ENCODE measurements at places on chromosomes 7 and 10.
A peak's percentile ranks its signal among the peaks of the same experiment; 100 is the strongest.

- peak; percentile 39 for DNase-seq
Observed at GRCh38 chr7:143299840-143300239, 11.7 kb downstream of the CASP2 start.

DNA sequence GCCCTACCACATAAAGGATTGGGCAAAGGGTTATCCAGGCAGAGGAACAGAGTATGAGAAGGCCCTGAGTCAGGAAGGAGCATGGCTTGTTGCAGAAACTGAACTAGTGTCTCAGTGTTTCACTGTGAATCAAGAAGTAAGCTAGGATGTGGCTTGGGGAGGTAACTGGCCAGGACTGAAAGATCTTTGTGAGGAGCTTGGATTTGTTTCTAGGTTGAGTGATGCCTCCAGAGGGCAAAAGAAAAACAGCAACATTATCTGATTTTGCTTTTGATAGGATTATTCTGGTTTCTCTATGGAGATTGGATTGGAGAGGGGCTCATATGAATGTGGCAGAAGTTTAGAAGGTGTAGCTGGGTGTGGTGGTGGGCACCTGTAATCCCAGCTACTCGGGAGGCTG lies 137.9 kb upstream of the HDAC9 start:
- DNase-seq = peak; percentile 25

DNA sequence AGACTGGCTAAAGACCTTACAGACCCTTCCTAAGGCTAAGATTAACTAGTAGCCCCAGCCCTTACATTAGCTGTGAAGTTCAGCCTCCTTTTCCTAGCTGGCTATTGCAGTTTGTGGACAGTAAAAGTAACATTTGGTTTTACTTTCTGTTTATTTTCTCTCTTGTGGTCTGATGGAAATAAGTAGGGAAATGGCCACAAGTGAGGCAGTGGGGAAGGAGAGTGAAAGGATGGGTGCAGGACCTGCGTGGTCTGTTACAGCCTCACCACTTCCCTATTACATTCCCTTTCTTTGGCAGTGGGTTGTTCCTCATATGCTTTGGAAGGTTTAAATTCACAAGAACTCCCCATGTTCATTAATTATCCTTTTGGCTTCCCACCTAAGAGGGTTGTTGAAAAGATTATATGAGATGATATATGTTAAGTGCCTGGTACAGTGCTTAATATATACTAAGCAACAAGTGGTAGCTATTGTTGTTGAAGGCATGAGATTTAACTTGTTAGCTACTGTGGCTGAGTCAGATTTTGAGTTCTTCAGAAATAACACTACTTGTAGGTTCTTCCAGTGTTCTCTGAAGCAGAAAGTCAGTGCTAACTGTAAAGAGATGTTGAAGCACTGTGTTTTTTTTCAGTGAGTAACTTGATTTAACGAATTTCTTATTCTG lies 181.7 kb downstream of the ST7 start:
- DNase-seq = no peak

DNA sequence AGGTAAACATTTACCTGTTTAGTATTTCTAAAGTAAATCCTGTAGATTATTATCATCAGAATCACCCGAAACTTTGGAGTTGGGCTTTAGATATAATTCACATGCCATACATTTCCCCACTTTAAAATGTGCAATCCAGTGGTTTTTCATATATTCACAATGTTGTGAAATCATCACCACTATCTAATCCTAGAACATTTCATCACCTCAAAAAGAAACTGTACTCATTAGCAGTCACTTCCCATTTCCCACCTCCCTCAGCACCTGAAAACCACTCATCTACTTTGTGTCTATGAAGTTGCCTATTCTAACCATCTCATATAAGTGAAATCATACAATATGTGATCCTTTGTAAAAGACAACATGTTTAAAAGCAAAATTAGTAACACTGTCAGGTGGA lies 182.6 kb downstream of the FZD1 start:
- DNase-seq = no peak

DNA sequence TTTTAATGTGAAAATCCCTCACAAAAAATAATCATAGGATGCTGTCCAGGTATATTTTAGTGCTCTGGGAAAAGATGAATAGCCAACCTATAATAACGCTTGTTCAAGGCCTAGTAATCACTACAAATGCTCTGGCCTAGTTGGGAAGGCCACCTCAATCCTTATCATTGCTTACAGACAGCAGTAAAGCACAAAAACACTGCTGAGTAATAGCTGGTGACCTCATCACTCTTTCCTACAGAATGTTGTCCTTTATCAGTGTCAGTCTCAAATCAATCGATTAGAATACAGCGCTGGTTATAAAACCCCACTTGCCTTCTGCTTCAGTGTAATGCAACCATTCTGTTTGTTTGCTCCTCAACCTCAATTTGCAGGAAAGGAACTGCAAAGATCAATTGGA lies 72.6 kb upstream of the STEAP1 start:
- no peak for DNase-seq

- no peak for DNase-seq
Observed at GRCh38 chr10:71266147-71266917, 52.7 kb upstream of the SLC29A3 start.

- no peak for DNase-seq
Observed at GRCh38 chr7:121499624-121500023, 103.5 kb upstream of the FAM3C start.

DNA sequence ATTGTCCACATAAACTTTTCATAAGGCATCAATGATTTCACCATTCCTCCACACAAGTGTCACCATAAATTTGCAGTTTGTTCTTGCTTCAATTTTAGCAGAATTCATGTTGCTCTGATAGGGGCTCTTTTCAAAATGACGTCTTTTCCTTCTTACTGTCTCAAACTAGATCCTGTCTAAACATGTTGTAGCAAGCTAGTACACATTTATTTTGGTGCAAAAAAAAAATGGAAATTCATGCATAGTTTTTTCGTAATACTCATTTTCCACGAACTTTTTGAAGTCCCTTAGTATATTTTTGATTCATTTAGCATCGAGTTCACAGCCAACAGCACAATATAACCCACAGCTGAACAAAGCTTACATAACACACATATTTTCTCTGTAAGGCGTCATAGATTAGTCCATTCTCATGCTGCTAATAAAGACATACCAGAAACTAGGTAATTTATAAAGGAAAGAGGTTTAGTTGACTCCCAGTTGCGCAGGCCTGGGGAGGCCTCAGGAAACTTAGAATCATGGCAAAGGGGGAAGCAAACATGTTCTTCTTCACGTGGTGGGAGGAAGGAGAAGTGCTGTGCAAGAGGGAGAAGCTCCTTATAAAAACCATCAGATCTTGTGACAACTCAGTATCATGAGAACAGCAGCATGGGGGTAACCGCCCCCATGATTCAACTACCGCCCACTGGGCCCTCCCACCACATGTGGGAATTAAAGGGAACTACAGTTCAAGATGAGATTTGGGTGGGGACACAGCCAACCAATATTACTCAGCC lies 301.5 kb downstream of the CCDC3 start:
- no peak for DNase-seq

DNA sequence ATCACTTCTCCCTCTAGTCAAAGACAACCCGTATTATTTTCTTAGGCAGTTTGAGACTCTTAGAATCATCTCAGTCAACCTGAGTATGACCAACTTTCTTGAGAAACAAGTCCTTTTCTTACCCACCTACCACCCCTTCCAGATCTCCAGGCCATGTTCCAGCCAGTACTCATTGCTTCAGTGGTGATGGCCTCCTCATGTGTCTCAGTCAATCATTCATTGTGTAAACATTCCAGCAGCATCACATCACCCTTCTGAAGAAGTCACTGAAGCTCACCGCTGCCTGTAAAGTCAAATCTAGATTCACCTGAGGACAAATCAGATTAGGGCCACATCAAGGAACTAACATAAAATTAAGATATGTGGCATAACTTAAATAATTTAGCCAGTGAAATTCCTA lies 467.2 kb upstream of the NRP1 start:
- DNase-seq = no peak

- DNase-seq = no peak
Observed at GRCh38 chr7:87216701-87217508, 2.6 kb downstream of the TMEM243 start.

GRCh38 chr10:16891375-16892313 lies 74.4 kb upstream of the RSU1 start:
- no peak for DNase-seq

GRCh38 chr10:49759787-49760551 lies 2.2 kb downstream of the OGDHL start:
- DNase-seq = no peak

DNA sequence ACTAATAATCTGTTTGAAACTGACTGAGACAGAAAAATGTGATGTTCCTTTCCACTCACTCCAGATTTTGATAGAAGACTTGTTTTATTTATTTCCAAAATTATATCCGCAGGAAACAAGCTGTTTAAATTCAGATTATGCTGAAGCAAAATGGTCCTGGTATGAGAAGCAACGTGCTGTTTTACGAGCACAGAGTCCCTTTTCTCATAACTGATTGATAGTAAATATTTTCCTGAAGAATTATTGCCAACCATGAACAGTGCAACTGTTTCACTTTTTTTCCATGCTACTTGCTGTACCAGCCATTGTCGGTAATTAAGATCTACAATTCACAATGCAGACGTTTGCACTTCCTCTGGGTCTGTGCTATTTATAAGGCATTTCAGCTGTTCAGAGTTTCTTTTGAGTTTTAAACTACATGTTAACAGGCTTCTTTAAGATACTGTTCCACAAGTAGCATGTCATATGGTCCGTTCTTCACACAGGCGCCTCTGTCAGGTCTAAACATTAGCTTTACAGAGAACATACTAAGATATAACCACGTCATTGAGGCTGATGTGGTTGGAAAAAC lies 103.8 kb downstream of the POLL start:
- no peak for DNase-seq

DNA sequence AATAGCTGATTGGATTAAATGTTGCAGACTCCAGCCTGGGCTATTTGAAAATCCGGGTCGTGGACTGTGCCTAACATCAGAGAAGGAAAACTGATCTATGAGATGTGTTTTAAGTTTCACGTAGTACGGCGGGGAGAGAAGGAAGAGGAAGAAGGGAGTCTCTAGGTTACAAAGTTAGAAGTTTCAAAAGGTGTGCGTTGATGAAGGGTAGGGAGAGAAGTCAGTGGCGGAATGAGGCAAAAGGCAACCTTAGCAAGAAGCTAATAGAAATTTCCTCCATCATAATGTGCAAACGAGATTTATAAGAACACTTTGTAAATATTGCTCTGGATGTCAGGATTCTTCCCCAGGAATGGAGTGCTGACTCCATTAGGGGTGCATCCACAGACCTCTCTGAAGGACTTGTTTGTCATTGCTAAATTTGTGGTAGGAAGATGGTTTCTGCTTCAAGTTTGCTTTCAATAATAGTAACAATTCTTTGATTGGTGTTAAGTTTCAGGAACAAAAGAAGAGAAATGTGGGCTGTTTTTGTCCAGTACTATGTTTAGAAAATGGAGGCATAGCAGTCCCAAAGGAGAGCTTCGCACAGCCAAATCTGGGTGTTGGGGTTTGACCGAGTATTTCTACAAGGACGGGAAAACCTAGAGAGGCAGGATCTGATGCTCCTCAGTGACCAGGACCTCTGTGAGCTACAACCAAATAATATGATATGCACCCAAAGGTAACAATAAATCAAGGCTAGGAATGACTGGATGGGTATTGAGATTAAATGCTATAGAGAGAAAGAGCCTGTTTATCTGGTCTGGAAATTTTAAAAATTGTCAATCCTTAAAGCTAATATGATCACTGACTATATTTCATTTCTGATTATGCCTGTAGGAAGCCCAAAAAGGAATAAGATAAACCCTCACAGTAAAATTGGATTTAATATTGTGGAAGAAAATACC lies 8.2 kb downstream of the TWIST1 start:
- DNase-seq = no peak

DNA sequence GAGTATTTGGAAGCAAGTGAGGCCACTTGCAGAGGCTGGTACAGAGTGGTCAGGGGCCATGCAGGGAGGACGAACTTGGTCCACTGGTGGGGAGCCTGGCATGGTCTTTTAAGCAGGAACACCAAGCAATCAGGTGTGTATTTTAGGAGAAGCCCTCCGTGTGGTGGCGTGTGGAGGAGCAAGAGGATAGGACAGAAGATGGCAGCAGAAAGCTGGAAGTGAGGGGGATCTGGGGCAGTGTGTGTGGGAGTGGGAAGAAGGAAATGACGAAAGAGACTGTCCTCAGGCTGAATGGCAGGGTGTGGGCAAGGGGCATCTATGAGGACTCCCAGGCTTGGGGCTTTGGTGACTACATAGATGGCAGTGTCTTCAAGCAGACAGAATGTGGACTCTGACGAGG lies 51.2 kb downstream of the TEX36 start:
- no peak for DNase-seq

- DNase-seq = no peak
Observed at GRCh38 chr10:79391231-79392019, 44.2 kb downstream of the PPIF start.

GRCh38 chr10:21015851-21016250 lies 118.7 kb upstream of the NEBL start:
- DNase-seq = no peak

DNA sequence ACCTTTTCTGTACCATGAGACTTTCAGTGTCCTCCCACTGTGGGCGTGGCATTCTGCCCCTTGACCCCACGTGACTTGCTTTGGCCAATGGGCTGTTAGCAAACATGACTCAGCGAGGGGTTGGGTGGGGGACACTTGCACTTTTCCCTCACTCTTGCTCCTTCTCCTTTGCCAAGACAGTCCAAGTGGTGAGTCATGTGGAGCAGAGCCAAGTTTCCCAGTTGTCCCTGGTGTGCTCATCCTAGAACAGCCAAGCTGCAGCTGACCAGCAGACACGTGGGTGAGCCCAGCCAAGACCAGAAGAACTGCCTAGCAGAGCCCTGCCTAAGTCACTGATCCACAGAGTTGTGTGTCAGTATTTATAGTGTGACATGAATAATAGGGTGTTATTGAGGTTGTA lies 82.8 kb upstream of the CPXM2 start:
- no peak for DNase-seq

GRCh38 chr7:80279760-80280159 lies 145.1 kb downstream of the GNAI1 start:
- no peak for DNase-seq

DNA sequence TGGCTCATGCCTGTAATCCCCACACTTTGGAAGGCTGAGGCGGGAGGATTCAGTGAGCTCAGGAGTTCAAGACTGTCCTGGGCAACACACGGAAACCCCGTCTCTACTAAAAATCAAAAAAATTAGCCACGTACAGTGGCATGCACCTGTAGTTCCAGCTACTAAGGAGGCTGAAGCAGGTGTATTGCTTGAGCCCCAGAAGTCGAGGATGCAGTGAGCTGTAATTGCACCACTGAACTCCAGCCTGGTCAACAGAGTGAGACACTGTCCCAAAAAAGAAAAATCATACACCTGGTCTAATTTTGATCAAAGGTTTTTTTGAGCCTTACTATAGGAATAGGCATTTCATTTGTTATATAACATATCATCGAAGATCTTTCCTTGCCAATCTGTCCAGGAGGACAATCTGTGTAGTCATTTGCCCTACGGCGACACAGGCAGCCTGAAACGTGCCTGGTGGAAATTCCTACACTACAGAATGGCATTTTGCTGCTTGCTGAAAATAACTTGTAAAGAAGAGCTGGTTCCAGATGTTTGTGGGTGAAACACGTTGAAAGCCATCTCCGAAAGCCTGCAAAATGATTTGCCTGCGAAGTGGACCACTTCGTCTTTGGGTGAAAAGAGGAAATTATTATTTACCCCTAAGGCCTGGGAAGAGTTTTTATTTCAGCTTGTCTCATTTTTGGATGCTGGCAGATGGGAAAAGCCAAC lies 31.3 kb upstream of the GDI2 start:
- DNase-seq = no peak

Data from RPMI8226 (cell line).